Mesothelial cell of epicardium (in vitro differentiated cells): ENCODE measurements at places on chromosomes 6 and 20. TPM values are rescaled to one million over a fixed set of nuclear protein-coding genes. Genes with fewer than 3 reads are reported as not detected.

The CGAS gene
- total RNA-seq, result 0.27 to 0.65 TPM (median 0.52 TPM) in 3 replicates

The CRYBG1 gene
- 0.59 to 0.74 TPM (median 0.64 TPM) in 3 replicates for total RNA-seq

The SPAG4 gene
- total RNA-seq, result 4.0 to 5.5 TPM (median 4.2 TPM) in 3 replicates

The GTSF1L gene
- not detected in 3 replicates for total RNA-seq

The TMEM74B gene
- 0.85 to 1.1 TPM (median 0.95 TPM) in 3 replicates for total RNA-seq

The PRSS35 gene
- total RNA-seq, result 41.4 to 42.2 TPM (median 42.2 TPM) in 3 replicates

- DNase-seq, result no peak
Measured at GRCh38 chr6:125930765-125931418, 25.7 kb upstream of the HINT3 start.

DNA sequence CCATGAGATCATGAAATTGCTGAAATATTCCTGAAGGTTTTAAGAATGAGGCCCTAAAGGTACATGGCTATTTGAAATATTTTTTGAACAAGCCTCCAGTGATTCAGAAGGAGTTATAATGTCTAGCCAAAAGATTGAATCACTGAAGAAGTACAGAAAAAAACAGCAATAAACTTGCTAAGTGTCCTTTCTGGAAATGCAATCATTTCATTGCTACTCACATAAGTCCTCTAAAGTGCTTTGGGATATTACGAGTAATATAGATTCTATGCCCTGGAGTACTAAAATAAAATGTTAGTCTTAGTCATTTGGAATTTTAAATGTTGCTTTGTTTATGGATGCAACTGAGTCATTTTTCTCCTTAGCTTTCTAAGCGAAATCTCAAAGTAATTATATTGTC is 32.7 kb downstream of the CENPW start:
- no peak for DNase-seq

DNA sequence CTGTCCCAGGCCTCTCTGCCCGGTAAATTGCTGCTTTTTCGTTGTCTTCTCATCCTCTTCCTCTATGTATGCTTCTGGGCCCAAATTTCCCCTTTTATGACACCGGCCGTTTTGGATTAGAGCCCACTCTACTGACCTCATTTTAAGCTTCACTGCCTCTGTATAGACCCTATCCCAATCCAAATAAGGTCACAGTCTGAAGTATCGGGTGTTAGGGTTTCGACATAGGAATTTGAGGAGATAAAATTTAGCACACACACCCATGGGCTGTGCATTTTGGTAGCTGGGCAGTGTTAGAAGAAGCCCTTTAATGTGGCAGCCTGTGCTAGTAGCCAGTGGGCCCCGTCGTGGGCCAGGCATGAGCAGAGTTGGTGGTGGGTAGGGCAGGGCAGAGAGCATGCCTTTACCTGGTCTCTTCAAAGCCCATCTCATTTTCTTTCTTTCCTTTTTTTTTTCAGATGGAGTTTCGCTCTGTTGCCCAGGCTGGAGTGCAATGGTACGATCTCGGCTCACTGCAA is 27.9 kb upstream of the EZR start:
- no peak for DNase-seq

GRCh38 chr6:137233911-137234863 is 15.0 kb upstream of the IFNGR1 start:
- no peak for DNase-seq

- DNase-seq, result no peak
Measured at GRCh38 chr6:89750338-89750737, 69.3 kb downstream of the MDN1 start.

DNA sequence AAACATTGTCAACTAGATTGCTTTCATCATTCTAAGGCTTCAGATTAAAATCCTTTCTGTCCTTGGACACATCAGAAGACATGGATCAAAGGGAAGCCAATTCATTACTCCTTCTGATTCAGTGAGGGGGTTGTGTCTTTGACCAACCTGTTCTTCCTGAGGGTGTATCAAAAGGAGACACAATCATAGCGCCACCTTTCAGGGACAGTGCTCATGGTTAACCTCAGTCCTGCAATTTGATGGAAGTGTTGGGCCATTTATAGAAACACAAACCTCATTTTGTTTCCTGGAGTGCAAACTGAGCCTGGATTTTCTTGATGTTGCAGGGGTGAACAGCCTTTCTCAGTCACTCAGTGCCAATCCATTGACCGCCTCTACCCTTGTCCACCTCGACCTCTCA is 163.9 kb upstream of the SCGN start:
- DNase-seq, result no peak

DNA sequence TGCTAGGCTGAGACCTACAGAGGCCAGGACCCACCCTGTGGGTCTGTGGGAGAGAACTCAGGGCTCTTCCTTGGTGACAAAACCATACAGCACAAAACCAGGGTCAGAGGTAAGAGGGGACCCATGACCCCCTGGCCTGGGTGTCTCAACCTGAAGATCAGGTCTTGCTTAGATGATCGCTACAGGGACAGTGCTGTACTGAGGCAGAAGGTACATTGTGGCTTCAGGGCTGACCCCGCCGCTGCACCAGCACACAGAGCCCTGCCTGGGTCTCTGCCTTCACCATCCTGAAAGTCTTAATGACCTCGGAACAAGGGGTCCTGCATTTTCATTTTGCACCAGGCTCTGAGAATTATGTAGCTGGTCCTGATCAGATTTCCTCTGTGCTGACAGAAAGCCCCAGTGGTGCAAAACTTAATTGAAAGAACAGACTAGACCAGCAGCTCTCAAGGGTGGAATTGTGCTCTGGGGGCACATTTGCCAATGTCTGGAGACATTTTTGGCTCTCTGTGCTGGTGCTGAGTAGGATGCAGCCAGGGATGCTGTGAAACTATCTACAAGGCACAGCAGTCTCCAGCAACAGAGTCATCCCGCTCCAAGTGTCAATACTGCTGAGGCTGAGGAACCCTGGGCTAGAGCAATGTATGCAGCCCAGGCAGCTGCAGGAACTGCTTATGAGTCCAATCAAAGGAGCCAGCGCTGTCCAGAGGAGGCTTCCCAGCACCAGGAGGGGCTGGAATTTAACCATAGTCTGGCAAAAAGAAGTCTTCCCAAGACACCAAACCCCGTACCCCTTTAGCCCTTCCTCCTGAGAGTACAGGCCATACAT is 254.9 kb downstream of the ERMARD start:
- no peak for DNase-seq

- DNase-seq, result no peak
Measured at GRCh38 chr6:167990016-167990945, 7.2 kb upstream of the KIF25 start.

DNA sequence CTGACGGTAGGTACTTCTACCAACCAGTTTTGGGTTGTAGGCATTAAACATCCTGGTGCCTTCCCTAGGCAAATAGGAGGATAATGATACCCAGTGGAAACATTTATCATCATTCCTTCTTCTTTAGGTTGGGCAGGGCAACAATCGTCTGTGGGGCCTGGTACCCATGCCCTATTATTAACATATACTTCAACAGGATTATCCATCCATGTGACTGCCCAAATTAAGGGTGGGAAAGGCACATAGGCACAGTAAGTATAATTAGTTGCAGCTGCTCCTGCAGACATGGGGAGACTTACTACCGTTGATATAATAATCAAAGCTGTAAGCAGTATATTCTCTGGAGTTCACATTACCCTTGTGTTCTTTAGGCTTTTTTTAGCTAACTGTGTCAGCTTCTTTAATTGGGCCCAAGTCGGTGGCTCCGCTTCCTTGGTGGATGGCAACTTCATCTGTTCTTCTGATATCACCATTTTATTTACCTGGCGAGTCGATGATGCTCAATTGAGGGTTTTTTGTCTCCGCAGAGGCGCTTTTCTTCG is 16.8 kb downstream of the RPL7L1 start:
- DNase-seq, result no peak

GRCh38 chr6:159808647-159809046 is 8.6 kb downstream of the PNLDC1 start:
- no peak for DNase-seq

DNA sequence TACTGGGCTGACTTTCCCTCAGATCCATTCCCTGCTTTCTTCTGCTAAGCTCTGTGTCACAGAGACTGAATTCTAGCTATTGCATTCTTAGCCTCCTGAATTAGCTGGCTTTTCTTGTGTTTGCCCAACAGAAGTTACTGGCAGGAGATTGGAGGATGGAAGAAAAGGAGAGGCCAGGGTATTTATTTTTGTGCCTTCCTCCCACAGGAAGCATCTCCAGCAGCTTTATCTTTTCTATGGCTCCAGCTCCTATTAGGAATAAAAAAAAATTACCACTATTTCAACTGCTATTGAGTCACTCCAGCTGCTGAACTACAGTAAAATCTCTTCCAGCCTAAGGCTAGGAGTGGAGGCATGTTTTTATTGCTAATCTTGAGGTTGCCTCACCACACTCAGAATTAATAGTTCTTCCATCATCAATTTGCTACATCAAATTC is 492.4 kb downstream of the RFPL4B start:
- no peak for DNase-seq
